ENCODE measurements at places on chromosomes 5 and 9. TPM values are rescaled to one million over a fixed set of nuclear protein-coding genes. Genes with fewer than 3 reads are reported as not detected.

CBY3 gene
- polyA plus RNA-seq: not detected

PCDHB8 gene
- not detected for polyA plus RNA-seq

PCDHB10 gene
- polyA plus RNA-seq: 0.67 TPM

NMRK1 gene
- polyA plus RNA-seq: 31.5 TPM

SAPCD2 gene
- polyA plus RNA-seq: 0.18 TPM

CD72 gene
- 1.8 TPM for polyA plus RNA-seq

TEX48 gene
- polyA plus RNA-seq: not detected

AGXT2 gene
- not detected for polyA plus RNA-seq

CSF2 gene
- polyA plus RNA-seq: 0.10 TPM

SPATA6L gene
- polyA plus RNA-seq: 1.2 TPM

NUP155 gene
- polyA plus RNA-seq: 5.0 TPM

FBXW11 gene
- 19.8 TPM for polyA plus RNA-seq

PPWD1 gene
- 25.4 TPM for polyA plus RNA-seq

VLDLR gene
- 14.6 TPM for polyA plus RNA-seq

CYLC2 gene
- polyA plus RNA-seq: not detected

KCNT1 gene
- polyA plus RNA-seq: 1.0 TPM

PCDHGB7 gene
- 2.6 TPM for polyA plus RNA-seq

TLE4 gene
- 11.1 TPM for polyA plus RNA-seq

PROB1 gene
- polyA plus RNA-seq: 1.0 TPM

NTNG2 gene
- polyA plus RNA-seq: 0.67 TPM

SOHLH1 gene
- polyA plus RNA-seq: not detected

SVEP1 gene
- polyA plus RNA-seq: 12.3 TPM

IFNA21 gene
- polyA plus RNA-seq: not detected

AFAP1L1 gene
- polyA plus RNA-seq: 21.8 TPM

ACER2 gene
- polyA plus RNA-seq: 5.6 TPM

CCNI2 gene
- 1.2 TPM for polyA plus RNA-seq

HSPB3 gene
- 0.17 TPM for polyA plus RNA-seq

TBC1D2 gene
- polyA plus RNA-seq: 6.9 TPM

SHC3 gene
- 1.5 TPM for polyA plus RNA-seq

TMEM174 gene
- polyA plus RNA-seq: not detected

F2RL2 gene
- polyA plus RNA-seq: not detected

CNTNAP3B gene
- polyA plus RNA-seq: 1.7 TPM

ARID3C gene
- not detected for polyA plus RNA-seq

SPEF2 gene
- polyA plus RNA-seq: 1.3 TPM

ADAM19 gene
- polyA plus RNA-seq: 0.60 TPM

SLC6A3 gene
- polyA plus RNA-seq: 0.15 TPM

GABRA6 gene
- not detected for polyA plus RNA-seq

MLANA gene
- not detected for polyA plus RNA-seq

COL15A1 gene
- polyA plus RNA-seq: 7.5 TPM

ALAD gene
- 40.1 TPM for polyA plus RNA-seq

PTGES2 gene
- polyA plus RNA-seq: 39.9 TPM

SLC1A3 gene
- 22.9 TPM for polyA plus RNA-seq

SLC25A2 gene
- polyA plus RNA-seq: not detected

MYOZ3 gene
- 0.79 TPM for polyA plus RNA-seq

SCGB3A2 gene
- not detected for polyA plus RNA-seq
